ENCODE measurements at places on chromosomes 4 and X.

DNA sequence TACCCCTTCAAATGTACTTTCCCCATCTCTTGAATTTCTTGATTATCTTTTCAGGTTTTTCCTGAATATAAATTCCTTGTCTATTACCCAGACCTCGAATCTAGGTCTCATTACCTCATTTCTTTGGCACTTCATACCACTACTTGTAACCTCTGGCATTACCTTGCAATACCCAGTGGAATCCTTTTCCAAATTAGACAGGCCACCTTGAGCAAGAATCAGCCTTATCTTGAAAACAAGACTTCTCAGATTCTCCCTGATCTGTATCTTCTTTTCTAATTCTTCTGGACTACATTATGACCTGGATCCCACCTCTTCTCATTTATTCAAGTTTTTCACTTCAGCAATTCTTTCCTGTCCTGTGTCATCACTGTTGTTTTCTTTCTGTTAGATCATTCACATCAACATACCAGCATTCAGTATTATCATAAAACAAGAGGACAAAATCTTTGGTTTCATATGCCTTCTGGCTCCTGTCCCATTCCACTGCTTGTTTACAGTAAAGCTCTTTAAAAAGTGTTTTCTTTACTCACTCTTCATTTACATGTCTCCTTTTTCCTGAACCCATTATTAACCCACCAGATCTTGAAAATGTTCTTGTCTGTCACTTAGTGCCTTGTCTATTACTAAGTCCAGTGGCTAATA lies 275.6 kb upstream of the HS3ST1 start:
- DNase-seq = no peak

- DNase-seq = no peak
These were observed 12.6 kb upstream of the GABRE start for GRCh38 chrX:151987108-151987507.

- DNase-seq = no peak
These were observed 57.6 kb downstream of the TNIP2 start for GRCh38 chr4:2698504-2698903.

GRCh38 chrX:39855748-39856129 lies 242.0 kb downstream of the BCOR start:
- no peak for DNase-seq

- no peak for DNase-seq
These were observed 43.6 kb downstream of the ZNF827 start for GRCh38 chr4:145895056-145895455.

DNA sequence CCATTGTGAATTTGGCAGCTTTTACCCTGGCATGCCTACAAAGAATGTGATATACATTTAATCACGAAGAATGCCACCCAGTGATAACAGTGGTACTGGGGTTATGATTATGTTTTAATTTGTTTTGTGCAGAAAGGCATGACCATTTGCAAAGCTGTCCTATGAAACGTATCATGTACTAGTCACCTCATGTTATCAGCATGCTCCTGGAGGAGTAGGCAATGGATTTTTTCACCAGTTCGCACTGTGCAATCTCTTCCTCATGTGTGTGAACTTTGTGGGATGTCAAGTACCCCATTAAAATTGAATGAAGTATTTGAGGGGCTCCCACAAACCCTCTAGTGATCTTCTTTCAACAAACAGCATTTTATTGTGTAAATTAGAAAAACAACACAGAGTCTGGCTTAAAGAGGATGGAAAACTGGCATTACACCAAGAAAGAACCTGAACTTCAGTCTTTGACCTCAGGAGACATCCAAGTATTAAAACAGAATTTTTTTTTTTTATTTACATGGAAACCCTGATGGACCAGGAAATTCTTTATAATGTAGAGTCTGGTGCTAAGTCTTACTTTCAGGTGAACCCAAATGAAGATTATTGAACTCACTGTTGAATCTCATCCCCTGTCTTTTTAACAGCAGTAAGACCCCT lies 200.6 kb upstream of the PGRMC2 start:
- no peak for DNase-seq

DNA sequence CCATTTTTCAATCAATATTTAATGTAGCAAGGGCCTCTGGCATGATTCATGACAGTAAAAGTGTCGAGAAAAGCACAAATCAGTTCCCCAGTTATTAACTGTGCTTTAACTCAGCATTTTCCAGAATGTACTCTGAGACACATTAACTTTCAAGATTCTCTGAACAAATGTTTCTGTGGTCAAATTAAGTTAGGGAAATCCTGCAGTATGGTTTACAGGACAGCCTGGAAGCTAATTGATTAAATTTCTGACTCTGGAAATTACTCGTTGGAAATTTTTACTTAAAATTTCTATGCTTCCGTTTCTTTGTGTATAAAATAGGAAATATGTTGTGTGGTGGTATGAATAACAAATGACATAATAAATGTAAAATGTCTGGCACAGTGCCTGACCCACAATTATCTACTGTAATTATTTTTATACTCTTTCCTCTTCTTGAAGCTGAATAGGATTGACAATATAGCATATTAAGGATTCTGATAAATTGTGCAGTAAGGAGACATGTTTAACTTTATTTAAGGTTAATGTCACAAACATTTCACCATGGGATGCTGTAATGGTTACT lies 33.7 kb downstream of the STK32B start:
- DNase-seq = no peak

DNA sequence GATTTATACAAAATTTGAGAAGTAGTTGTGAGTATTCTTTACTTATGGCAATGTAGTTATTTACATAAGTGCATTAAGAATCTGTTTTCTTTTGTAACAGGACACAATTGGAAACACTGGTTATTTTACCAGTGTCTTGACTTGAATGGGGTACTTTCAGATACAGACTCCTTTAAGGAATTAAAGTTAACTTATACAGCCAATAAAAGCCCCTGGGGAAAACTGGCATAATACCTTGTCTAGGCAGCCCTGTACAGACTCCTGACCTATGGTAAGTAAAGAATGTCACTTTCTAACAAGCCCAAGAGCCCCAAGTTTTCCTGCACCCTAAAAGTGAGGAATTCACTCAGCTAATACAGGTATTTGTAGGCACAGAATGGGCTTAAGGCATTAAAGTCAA lies 241.8 kb downstream of the CPXCR1 start:
- no peak for DNase-seq

- no peak for DNase-seq
These were observed 336.2 kb downstream of the MID1IP1 start for GRCh38 chrX:39137363-39137954.

- no peak for DNase-seq
These were observed 9.7 kb downstream of the AMMECR1 start for GRCh38 chrX:110308220-110308619.

DNA sequence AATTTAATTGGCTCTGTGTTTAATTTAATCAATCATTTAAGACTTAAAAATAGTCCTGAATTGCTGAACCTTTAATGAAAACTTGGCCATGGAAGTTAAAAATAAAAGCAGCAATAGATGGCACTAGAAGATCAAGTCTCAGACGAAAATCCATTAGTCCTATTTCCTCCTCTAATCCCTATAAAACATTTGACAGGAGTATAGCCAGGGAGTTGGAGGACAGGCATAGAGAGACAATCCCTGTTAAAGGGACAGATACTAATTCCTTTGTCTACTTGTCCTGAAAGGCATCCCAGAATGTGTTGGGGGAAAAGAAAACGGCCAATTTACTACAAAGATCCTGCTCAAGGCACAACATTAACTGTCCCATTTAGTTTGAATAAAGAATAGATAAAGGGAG lies 276.3 kb upstream of the TACR3 start:
- DNase-seq = no peak
